ENCODE measurements at places on chromosomes 4 and X.
A peak's percentile ranks its signal among the peaks of the same experiment; 100 is the strongest.

DNA sequence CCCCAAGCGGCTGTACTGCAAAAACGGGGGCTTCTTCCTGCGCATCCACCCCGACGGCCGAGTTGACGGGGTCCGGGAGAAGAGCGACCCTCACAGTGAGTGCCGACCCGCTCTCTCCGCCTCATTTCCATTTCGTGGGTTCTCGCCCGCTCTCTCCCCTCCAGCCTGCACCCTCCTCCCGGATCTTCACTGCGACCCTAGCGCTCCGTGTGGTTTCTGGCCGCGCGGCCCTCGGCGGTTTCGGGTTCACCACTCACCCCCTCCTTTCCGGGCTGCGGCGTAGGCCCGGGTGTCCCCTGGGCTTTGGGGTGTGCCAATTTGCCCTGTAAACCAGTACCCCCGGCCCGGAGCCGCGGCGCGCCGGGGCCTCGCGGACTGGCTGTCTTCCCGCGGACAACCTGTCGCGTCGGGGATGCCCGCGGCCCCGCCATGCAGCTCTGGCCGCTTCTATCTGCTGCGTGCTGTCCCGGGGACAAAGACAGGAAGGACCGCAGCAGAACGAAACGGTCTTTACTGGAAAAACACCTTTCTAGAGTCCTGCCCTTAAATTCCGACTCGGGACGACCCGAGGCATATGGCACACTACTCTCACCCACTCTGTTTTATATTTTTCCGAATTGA, 737 bp downstream of the FGF2 start:
- DNase-seq = peak; percentile 33

- no peak for DNase-seq
Observed at GRCh38 chrX:10326578-10326977, 169.8 kb downstream of the CLCN4 start.

- no peak for DNase-seq
Observed at GRCh38 chr4:108620933-108621905, 843 bp downstream of the RPL34 start.

- DNase-seq = no peak
Observed at GRCh38 chr4:94913316-94913715, 155.6 kb downstream of the BMPR1B start.

GRCh38 chrX:105869701-105870100, 47.4 kb downstream of the NRK start:
- DNase-seq = no peak

Measured in stimulated activated CD8-positive, alpha-beta memory T cell treated with anti-CD3 and anti-CD28 coated beads, Interleukin-7, amount 100 ng/mL, for 48 hours (primary cell).